ENCODE measurements at places on chromosomes 6 and 20.

DNA sequence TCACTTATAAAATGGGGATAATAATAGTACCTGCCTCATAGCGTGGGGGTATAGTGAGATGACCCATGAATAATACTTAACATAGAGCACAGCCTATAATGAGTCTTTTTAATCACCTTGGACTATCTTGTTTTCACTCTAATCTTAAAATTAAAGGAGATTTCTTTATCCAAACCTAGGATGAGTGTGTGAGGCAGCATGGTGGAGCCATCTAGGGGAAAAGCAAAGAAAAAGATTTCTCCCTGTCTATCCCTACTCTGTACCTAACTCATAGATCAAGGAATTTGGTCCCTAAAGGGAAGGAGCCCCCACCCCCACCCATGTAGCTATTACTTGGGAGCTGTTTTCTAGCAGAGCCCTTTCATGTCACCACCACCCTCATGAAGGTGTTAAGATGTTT, 45.2 kb upstream of the PAK5 start:
- DNase-seq = no peak

DNA sequence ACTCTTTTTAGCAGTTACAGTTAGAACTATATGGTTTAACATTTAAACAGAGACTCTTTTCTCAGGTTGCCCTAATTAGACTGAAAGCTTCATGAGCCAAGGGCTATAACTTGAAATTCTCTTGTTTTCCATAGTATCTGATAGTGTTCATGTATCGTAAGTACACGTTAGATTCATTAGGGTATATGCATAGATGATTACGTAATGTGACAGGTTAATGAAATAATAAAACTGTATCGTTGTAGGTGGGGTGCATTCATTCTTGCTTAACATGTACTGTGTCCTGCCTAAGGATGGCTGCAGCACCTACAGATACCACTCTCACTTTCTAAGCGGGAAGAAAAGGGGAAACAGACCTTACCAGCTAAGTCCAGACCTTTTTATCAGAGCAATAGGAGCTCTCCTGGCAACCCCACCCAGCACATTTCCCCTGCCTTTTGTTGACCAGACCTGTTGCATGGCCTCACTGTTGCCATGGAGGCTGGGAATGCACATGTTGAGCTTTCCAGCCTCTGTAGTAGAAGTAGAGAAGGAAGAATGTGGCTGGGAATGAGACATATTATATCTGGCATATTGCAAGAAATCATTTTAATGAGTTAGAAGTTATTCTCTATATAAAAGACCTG, 83.0 kb downstream of the MAP3K4 start:
- no peak for DNase-seq

- no peak for DNase-seq
Observed at GRCh38 chr6:34664256-34664971, 32.2 kb downstream of the ILRUN start.

DNA sequence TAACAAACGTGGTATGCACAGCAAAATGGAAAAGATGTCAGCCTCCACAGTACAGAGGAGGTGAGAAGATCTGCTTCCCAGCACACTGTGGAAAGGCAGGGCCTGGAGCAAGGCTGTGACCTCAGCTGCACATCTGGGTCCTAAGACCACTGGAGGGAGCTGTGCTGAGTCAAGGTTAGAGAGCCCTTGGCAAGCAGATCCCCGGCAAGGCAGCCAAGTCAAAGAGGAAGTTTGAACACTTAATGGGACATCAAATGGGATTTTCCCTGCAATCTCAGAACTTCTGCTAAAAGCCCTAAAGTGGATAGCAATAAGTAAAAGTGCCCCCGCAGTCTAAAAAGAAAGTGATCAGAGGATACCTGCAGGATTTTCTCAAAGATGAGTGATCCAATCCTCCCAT, 39.5 kb downstream of the UNC5CL start:
- no peak for DNase-seq

GRCh38 chr6:62367601-62368000, 81.6 kb upstream of the KHDRBS2 start:
- DNase-seq = no peak

GRCh38 chr20:51481341-51481914, 61.1 kb downstream of the NFATC2 start:
- no peak for DNase-seq

- no peak for DNase-seq
Observed at GRCh38 chr6:145042559-145042958, 692.8 kb downstream of the EPM2A start.

DNA sequence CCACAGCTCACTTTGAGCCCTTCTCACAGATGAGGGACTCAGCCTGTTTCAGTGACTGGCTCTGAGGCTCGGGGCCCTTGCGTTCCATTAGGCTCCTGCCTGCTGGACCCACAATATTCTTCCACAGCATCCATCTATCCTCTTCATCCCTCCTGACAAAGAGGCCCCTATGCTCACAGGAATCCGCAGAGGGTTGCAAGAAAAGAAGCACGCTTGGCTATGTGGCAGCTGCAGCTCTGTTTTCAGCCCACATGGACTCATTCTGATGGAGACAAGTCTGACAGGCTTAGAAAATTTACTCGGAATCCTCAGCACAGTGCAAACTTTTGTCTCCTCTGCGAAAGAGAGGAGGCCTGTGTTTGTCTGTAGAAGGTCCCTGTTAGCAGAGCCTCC, 207.5 kb downstream of the SYNDIG1 start:
- DNase-seq = no peak

- DNase-seq = no peak
Observed at GRCh38 chr6:137241481-137242038, 22.4 kb upstream of the IFNGR1 start.

DNA sequence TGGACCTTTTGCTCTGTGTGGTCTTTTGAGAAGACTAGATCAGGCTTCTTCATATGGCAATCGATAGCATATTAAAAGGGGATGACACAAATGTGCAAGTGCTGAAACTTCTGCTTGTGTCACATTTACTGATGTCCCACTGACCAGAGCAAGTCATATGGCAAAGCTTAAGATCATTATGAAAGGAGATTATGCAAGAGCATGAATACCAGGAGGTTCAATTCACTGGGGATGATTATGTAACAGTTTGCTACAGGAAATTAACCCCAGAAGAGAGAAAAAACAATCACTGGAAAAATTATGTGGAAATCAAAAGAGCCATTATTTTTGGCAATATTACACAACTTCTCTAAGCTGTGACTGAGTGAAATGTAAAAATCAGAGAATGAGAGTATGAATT, 13.7 kb upstream of the PRDM13 start:
- DNase-seq = no peak

GRCh38 chr6:69232911-69233448, 563.8 kb downstream of the LMBRD1 start:
- peak; percentile 94 for DNase-seq

DNA sequence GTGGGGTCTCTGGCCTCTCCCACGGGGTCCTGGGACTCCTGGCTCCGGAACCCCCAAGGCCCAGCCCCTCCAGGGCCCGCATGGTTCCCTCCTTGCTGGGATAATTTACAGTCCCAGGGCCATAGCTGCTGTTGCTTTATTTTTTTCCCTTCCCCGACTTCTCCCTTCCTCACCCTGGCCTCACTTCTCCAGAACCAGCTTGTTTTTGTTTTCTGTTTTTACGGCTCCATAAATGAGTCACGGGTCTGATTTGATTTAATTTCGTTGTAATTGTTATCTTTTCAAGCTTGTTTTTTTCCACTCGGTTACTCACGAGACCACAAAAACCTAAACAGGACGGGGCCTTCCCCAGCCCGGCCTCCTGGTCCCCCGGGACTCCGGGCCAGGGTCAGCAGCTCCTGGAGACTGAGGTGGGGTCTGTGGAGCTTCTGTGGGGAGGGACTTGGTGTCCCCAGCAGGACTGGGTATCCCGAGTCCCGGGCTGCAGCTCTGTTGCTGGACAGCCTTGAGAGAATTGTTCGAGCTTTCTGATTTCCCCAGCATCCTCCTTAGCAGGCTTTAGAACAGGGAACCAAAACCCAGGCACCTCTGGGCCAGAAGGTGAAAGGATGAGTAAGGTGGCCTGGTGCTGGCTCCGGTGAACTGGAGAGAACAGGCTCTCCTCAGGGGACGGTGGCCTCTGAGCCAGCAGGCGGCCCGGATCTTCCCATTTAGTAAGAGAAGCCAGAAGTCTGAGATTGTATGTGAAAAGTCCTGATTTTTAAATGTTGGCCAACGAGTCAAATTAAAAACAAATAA, 94.9 kb downstream of the CEBPB start:
- DNase-seq = no peak

DNA sequence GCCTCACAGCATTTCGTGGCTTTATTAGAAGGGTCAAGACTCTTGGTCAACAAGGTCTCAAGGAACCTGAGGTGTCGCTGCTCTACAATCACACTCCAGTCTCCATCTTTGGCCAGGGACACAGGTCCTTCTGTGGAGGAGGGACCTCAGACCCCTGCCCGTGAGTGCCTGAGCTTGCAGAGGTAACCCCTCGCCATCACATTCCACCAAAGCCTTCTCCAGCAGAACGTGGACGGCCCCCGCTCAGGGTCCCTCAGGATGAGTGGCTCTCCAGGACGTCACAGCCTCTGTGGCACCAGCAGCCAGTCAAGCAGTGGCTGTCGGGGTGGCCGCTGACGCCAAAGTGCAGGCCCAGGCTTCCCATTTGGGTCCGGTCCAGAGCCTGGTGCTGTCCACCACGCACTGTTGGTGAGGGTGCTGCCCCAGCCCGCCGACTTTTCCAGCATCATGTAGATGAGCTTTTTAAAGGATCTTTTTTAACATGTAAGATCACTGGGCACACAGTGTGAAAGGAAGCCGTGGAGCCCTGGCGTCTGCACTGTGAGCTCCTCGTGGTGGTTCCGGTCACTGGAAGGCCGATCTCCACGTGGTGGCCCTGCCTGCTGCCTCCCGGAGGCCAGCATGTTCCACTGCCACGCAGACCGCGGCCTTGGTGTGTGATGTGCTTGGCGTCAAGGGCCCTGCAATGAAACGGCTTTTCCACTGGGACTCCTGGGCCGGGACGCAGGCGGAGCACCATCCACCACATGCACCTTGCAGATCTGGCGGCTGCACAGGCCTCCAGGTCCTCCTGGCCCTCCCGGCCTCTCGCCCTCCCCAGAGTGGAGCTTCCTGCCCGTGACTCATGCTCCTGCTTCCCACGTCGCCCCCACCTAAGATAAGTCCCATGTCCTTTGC, 8.3 kb upstream of the KIF25 start:
- no peak for DNase-seq

- DNase-seq = no peak
Observed at GRCh38 chr6:134669485-134669884, 280.4 kb downstream of the ALDH8A1 start.

DNA sequence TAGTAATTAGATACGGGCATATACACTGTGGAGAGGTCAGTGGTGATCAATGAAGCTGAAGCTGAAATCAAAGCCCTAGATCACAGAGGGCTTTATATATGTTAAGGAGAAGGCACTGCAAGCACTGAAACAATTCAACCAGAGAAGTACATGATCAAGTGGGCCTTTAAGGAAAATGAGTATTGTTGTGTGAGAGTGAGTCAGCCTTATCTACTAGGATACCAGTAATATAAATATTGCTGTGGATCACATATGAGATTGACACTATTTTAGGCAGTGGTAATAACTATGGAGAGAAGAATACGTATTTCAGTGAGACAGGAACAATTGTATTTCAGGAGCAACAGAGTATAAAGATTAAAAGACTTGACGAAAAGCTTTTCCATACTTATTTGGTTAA, 1172.2 kb upstream of the GJE1 start:
- no peak for DNase-seq

- DNase-seq = no peak
Observed at GRCh38 chr6:83221889-83222479, 28.8 kb downstream of the RWDD2A start.

- no peak for DNase-seq
Observed at GRCh38 chr20:63425846-63426485, 46.5 kb downstream of the KCNQ2 start.

- no peak for DNase-seq
Observed at GRCh38 chr20:38460040-38460623, 12.5 kb upstream of the RALGAPB start.

DNA sequence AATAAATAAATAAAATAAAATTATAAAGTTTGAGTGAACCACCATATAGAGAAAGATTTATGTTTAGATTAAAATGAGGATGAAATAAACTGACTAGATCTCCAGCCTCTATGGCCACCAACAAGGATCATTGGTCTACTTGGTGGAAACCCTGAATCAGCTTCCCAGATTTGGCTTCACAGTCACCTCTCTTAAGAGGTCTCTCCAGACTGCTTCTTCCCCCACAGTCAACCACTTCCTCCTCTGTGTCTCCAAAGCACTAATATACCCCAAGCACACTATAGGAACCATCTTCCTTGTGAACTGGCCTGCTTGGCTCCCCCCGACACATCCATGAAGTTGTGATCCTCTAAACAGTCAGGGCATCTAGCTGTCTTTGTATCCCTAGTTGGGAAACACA, 529.6 kb upstream of the RNF217 start:
- DNase-seq = no peak

DNA sequence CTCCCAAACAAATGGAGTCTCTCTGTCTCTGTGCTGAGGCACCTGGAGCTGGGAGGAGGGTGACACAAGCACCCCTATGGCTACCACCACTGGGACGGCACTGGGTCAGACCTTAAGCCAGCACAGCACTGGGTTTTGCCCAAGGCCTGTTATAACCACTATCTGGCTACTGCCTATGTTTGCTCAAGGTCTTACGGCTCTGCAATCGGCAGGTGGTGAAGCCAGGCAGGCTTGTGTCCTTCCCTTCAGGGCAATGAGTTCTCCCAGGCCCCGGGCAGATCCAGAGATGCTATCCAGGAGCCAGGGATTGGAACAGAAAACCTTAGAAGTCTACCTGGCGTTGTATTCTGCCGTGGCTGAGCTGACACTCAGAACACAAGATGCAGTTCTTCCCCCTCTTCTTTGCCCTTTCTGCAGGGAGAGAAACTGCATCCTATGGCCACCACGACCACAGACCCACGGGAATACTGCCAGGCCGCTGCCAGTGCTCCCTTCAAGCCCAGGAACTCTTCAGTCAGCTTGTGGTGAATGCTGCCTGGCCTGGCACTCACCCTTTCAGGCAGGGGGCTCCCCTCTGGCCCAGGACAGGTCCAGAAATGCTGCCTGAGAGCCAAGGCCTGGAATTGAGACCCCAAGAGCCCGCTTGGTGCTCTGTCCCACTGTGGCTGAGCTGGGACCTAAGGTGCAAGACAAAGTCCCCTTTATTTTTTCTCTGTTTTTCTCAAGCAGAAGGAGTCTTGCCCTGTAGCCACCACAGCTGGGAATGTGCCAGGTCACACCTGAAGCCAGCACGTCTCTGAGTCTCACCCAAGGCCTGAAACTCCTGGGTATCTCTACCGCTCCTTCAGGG, 67.0 kb upstream of the FRMD1 start:
- peak; percentile 21 for DNase-seq

- no peak for DNase-seq
Observed at GRCh38 chr6:127854009-127854408, 46.8 kb downstream of the THEMIS start.

GRCh38 chr6:1821513-1822183, 211.9 kb downstream of the FOXC1 start:
- no peak for DNase-seq

GRCh38 chr6:12115492-12115891, 103.4 kb downstream of the HIVEP1 start:
- DNase-seq = no peak

DNA sequence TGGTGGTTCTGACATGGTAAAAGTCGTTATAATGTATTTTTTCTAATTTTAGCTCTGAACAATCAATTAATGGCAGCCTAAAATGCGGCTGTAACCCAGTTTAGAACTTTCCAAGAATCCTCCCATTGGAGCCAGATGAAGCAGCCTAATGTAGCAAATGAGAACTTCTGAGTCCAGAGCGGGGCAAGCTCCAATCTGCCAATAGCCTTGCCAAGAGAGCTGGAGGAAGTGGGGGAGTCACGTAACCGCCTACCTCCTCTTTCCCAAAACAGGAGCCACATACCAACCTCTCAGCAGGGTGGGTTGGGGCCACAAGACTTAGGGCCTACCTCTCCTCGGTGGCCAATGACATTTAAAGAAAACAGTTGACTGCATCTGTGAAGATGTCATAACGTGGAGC, 230.6 kb downstream of the SOD2 start:
- DNase-seq = no peak
